Esophagus muscularis mucosa (tissue), 4 donors: ENCODE measurements at places on chromosomes 12 and 14.

- peaks cover 47% of the 10 kb centered on the region for H3K4me1 ChIP-seq
- no peaks in the 10 kb centered on the region for H3K27me3 ChIP-seq
- peak overlapping the region; percentile 88 for H3K27ac ChIP-seq
Measured at GRCh38 chr12:96199464-96199863, 5.3 kb downstream of the ELK3 start.

DNA sequence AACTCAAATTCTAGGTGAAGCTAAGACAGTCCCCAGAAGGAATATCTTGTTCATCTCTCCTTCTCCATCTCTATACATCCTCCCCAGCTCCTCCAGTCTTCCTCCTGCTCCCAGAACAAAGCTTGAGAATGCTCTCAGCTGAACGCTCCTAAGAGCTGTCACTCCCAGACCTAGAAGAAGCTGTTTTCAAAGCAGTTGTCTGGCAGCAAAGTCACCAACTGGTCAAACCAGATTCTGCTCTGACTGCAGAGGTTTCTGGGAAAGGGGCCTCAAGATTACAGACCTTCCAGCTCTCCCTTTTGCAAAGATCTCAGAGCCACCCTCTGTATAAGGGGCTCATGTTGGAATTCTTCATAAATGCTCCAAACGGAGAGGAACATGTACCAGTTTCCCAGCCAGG lies 9.6 kb upstream of the HSPB8 start:
- H3K4me3 ChIP-seq, result no peak overlapping the region
- H3K27ac ChIP-seq, result no peak overlapping the region
- no peaks in the 10 kb centered on the region for H3K36me3 ChIP-seq

GRCh38 chr12:507391-507796 lies 47.7 kb downstream of the B4GALNT3 start:
- H3K4me1 ChIP-seq, result no peaks in the 10 kb centered on the region
- no peak for DNase-seq
- no peak overlapping the region for H3K27ac ChIP-seq
- H3K36me3 ChIP-seq, result no peaks in the 10 kb centered on the region
- no peak overlapping the region for H3K4me3 ChIP-seq
- no peaks in the 10 kb centered on the region for H3K27me3 ChIP-seq

- no peak overlapping the region for H3K27ac ChIP-seq
- H3K36me3 ChIP-seq, result no peaks in the 10 kb centered on the region
- H3K4me1 ChIP-seq, result no peaks in the 10 kb centered on the region
- DNase-seq, result peak; percentile 75
- H3K27me3 ChIP-seq, result no peaks in the 10 kb centered on the region
Measured at GRCh38 chr14:101018561-101019290, 115.2 kb upstream of the RTL1 start.

DNA sequence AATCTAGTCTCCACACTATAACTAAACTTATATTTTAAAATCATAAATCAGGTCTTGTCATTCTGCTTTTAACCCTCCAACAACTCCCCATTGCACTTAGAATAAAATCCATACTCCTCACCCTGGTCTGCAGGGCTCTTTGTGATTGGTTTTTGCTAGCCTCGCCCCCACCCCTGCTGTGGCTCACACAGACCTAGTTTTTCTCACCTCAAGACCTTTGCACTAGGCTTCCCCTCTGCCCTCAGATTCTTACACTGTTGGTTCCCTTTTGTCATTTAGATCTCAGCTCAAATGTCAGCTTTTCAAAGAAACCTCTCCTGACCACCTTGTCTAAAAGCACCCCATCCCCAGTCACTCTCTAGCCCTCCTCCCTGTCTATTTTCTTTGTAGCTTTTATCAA lies 10.7 kb upstream of the LHX5 start:
- peaks cover 31% of the 10 kb centered on the region for H3K27me3 ChIP-seq
- no peaks in the 10 kb centered on the region for H3K4me1 ChIP-seq
- H3K4me3 ChIP-seq, result no peak overlapping the region

GRCh38 chr14:99120526-99121318 lies 151.3 kb downstream of the BCL11B start:
- no peak overlapping the region for H3K4me3 ChIP-seq
- peak; percentile 74 for DNase-seq
- H3K36me3 ChIP-seq, result no peaks in the 10 kb centered on the region
- H3K4me1 ChIP-seq, result no peaks in the 10 kb centered on the region
- H3K27me3 ChIP-seq, result no peaks in the 10 kb centered on the region

GRCh38 chr12:99495799-99496198 lies 151.8 kb upstream of the GARIN6 start:
- no peak overlapping the region for H3K4me3 ChIP-seq
- H3K27me3 ChIP-seq, result no peaks in the 10 kb centered on the region
- DNase-seq, result no peak
- H3K4me1 ChIP-seq, result no peaks in the 10 kb centered on the region
- H3K36me3 ChIP-seq, result no peaks in the 10 kb centered on the region

GRCh38 chr12:32466986-32467711 lies 67.8 kb downstream of the FGD4 start:
- no peak overlapping the region for H3K4me3 ChIP-seq
- H3K27ac ChIP-seq, result no peak overlapping the region
- no peak for DNase-seq
- H3K36me3 ChIP-seq, result no peaks in the 10 kb centered on the region

- no peaks in the 10 kb centered on the region for H3K4me1 ChIP-seq
- no peak for DNase-seq
- H3K4me3 ChIP-seq, result no peak overlapping the region
- H3K36me3 ChIP-seq, result no peaks in the 10 kb centered on the region
Measured at GRCh38 chr14:44494137-44494536, 12.9 kb downstream of the FSCB start.

DNA sequence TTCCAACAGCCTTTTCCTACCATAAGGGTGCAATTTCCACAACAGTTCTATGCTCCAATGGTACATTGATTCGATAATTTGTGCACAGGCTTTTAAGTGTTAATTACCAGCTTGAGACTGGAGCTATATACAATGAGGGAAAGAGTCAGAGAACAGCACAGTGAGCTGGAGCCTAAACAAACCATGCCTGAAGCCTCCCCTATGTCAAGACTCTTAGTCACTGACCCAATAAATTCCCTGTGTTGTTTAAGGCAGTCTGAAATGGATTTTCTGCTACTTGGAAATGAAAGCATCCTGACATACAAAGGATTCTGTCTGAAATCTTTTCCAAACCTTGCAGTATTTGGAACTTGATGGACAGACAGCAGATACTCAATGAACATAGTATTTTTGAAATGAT lies 149.0 kb downstream of the EFCAB11 start:
- no peaks in the 10 kb centered on the region for H3K4me1 ChIP-seq
- no peaks in the 10 kb centered on the region for H3K36me3 ChIP-seq
- H3K27ac ChIP-seq, result no peak overlapping the region
- no peak for DNase-seq

- H3K4me1 ChIP-seq, result peaks cover 8% of the 10 kb centered on the region
- H3K4me3 ChIP-seq, result no peak overlapping the region
- H3K27ac ChIP-seq, result no peak overlapping the region
- DNase-seq, result no peak
Measured at GRCh38 chr12:118337194-118337838, 35.4 kb downstream of the TAOK3 start.

GRCh38 chr12:53829130-53829819 lies 77.5 kb upstream of the CISTR start:
- DNase-seq, result no peak
- no peaks in the 10 kb centered on the region for H3K36me3 ChIP-seq
- H3K4me1 ChIP-seq, result no peaks in the 10 kb centered on the region
- H3K27ac ChIP-seq, result no peak overlapping the region
- H3K4me3 ChIP-seq, result no peak overlapping the region

DNA sequence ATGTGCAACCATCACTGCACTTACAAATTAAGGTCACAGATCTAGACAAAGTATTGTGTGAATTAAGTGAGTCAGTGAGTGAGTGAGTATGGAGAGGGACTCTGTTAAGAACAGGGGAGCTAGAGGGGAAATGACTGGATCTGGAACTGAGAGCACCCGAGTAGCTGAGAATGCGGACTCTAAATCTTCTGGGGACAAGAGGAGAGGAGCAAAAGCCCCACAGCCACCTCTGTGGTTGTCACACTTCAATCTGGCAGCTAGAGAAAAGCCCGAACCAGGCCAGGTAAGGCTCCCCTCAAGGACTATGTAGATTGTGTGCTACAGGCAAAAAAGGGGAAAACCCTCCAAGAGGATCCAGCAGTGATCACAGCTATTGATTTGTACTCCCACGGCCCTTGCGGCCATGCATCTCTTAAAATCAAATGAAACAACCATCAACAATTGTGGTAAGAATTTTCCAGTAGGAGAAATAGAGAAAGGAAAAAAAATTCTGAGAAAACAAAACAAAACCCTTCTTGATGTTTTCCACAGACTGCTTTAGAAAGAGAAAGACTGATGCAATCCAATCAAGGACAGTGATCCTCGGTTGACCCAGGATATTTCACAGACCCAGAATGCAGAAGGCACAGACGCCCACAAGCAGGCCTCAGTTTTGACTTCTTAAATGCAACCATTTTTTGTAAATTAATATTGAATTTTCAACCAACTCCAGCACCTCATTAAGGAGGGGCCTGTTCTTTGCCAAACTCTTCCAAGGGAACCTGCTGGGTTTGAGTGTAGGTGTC lies 109.6 kb downstream of the SLC38A6 start:
- no peak for DNase-seq
- no peaks in the 10 kb centered on the region for H3K4me1 ChIP-seq
- no peaks in the 10 kb centered on the region for H3K27me3 ChIP-seq

DNA sequence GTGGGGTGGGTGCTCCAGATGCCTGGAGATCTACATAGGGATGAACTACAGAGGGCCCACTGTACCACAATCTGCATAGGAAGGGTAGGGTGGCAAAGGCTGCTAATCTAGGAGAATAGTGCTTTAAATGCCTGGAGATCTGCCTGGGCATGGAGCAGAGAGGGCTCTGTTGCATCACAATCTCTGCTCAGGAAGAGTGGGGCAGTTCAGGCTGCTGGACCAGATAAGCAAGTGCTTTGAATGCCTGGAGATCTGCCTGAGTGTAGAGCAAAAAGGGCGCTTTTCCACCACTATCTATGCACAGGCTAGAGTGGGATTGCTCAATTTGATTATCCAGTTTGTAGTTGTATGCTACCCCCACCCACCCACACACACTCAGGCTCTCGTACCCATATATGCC lies 886.3 kb upstream of the SEL1L start:
- no peak for DNase-seq
- H3K4me3 ChIP-seq, result no peak overlapping the region
- no peaks in the 10 kb centered on the region for H3K4me1 ChIP-seq
- H3K36me3 ChIP-seq, result no peaks in the 10 kb centered on the region

DNA sequence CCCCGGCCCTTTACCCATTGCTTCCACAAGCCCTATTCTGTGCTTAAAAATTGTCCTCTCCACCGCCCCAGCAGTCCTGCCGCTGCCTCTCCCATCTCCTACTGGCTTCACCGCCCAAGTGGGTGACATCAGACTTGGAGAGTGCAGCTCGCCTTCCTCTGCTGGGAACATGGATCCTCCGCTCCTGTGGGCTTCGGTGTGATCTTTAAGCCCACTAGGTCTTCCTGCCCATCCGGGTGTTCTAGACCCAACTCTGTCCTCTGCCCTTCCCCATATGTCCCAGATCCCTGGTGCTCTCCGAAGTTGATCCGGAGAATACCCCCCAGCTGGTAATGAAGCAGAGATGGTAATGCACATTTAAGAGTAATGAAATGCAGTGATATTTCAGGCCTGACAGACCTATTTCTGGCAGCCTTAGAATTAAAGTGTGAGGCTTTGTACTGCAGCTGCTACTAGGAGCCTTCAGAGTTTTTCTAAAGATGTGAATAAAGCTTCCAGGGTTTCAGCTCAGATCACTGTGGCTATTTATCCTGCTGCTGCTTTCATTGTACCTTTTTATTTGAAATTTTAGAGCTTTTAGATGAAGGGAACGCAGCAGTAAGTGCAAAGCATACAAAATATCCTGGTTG lies 22.9 kb upstream of the CTDSP2 start:
- H3K4me1 ChIP-seq, result peaks cover 41% of the 10 kb centered on the region
- peak overlapping the region; percentile 15 for H3K4me3 ChIP-seq
- no peak for DNase-seq
- H3K27ac ChIP-seq, result peak overlapping the region; percentile 94
- H3K36me3 ChIP-seq, result no peaks in the 10 kb centered on the region
- H3K27me3 ChIP-seq, result no peaks in the 10 kb centered on the region

DNA sequence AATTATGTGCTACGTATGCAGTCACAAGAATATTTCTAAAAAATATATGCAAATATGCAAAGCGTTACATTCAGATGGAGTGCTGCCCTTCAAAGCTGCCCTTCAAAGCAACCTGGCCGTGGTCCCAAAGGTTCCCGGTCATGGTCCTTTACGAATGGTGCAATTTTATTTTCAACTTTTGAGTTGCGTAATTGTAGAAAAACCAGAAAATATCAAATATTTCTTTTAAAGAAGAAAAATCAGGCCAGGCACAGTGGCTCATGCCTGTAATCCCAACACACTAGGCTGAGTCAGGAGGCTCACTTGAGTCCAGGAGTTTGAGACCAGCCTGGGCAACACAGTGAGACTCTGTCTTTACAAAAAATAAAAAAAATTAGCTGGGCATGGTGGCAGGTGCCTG lies 21.4 kb downstream of the CLSTN3 start:
- H3K27me3 ChIP-seq, result no peaks in the 10 kb centered on the region
- no peak overlapping the region for H3K4me3 ChIP-seq
- no peaks in the 10 kb centered on the region for H3K4me1 ChIP-seq
- H3K27ac ChIP-seq, result no peak overlapping the region
- DNase-seq, result no peak

DNA sequence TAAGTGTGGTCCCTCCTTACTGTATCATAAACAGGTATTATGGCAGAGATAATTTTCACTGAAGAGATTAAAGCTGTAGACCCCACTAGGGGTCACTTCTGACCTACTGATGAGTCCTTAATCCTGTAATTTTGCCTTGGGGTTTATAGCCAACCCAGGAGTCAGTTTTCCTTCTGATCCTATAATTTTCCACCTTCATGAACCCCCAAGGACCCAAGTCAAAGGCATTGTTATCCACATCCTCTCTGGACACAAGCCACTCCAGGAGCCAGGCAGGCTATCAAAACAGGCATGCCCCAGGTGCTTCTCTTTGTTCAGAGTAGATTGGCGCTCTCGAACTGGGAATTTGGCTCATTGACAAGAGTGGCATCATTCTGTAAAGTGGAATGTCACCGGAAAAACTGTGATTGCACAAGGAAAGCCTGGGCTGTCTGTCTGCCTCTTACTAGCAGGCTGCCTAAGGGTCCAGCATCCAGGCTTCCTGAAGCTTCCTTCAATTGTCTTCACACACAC lies 1523.2 kb upstream of the FLRT2 start:
- H3K27me3 ChIP-seq, result no peaks in the 10 kb centered on the region
- no peak for DNase-seq
- no peaks in the 10 kb centered on the region for H3K4me1 ChIP-seq
- H3K4me3 ChIP-seq, result no peak overlapping the region
- no peak overlapping the region for H3K27ac ChIP-seq

- no peaks in the 10 kb centered on the region for H3K27me3 ChIP-seq
- DNase-seq, result no peak
- no peaks in the 10 kb centered on the region for H3K4me1 ChIP-seq
- no peak overlapping the region for H3K27ac ChIP-seq
Measured at GRCh38 chr12:33423706-33424105, 15.9 kb downstream of the SYT10 start.

- no peaks in the 10 kb centered on the region for H3K4me1 ChIP-seq
- H3K4me3 ChIP-seq, result no peak overlapping the region
- no peak overlapping the region for H3K27ac ChIP-seq
Measured at GRCh38 chr12:3454780-3455179, 36.2 kb upstream of the PRMT8 start.
